ENCODE measurements at places on chromosomes 7 and 10.

GRCh38 chr7:22356010-22356691 lies 803 bp downstream of the RAPGEF5 start:
- no peak for DNase-seq

GRCh38 chr10:130924138-130924819 lies 387.2 kb downstream of the TCERG1L start:
- no peak for DNase-seq

DNA sequence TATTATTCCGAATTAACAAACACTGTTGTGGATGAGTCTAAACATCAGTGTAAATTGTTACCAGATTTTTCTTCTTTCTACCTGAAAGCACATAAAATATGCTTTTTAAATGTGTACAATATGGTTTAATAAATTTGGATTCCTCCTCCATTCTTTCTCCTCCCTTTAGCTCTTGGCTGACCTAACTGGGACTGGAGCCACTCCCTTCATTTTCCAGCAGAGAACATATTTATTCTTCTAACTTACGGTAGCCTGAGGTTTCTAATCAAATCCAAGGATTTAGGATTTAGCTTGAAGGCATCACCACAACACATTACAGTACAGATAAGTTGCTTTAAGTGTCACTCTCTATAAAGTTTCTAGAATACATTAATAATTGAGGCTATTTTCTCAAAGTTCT lies 88.2 kb upstream of the SEMA3C start:
- DNase-seq = no peak

GRCh38 chr7:42883950-42884349 lies 27.9 kb downstream of the C7orf25 start:
- DNase-seq = no peak

DNA sequence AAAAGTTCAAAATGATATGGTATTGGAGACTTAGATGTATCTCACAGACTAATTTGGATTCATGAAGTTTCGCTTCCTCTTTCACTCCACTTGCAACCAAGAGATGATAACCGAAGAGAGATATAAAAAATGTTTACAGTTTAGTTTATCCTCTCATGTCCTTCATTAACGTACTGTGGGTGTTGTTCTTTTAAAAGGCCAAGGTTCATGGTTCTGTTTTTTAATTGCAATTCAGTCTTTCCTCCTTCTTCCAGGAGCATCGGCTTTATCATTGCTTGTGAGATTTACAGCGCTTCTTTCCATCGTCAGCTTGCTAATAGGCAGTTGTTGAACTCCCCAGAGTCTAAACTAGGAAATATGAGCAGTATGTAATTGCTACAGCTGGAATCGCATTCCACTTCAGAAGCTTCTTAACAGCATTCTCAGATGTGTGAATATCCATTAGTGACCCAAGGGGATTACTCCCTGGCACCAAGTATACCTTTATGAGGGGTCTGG lies 75.9 kb upstream of the HGF start:
- no peak for DNase-seq

DNA sequence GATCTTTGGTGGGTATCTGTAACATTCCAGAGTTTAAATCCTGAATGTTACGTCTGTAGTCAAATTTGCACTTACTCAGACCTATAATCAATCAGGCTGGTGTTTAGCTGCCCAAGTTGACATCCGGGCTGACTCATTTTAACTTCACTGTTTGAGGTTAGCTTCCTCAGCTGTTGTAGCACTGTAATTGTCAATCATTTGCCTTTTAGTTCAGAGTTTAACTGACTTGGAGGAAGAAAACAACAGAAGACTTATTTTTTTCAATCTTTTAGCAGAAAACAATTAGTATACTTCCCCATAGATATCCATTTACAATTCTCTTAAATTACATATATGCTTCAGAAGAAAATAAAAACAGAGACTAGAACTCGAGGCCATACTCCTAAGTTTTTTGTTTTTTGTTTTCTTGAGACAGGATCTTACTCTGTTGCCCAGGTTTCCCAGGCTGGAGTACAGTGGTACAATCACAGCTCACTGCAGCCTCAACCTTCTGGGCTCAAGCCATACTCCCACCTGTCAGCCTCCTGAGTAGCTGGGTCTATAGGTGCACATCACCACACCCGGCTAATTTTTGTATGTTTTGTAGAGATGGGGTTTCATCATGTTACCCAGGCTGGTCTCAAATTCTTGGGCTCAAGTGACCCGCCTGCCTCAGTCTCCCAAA lies 38.5 kb upstream of the LRRC17 start:
- no peak for DNase-seq

All from T-helper 2 cell (primary cell).